Activated T-helper 1 cell treated with Interleukin-2 at 50 U/mL for 16 hours (primary cell): ENCODE measurements at places on chromosomes 2 and 18.

DNA sequence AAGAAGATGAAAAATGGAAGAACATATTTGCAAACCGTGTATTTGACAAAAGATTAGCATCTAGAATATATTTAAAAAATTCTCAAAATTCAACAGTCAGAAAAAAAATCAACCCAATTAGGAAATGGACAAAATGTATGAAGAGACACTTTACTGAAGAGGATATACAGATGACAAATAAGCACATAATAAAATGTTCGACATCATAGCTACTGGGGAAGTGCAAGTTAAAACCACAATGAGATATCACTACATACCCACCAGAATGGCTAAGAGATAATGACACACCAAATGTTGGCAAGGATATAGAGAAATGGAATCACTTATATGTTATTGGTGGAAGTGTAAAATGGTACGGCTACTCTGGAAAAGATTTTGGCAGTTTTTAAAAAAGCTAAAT lies 11.7 kb upstream of the NUP35 start:
- DNase-seq: no peak

- DNase-seq: no peak
These were observed 61.2 kb upstream of the SLC39A10 start for GRCh38 chr2:195595825-195596224.

GRCh38 chr2:134226601-134227000 lies 27.3 kb upstream of the MGAT5 start:
- DNase-seq: no peak

GRCh38 chr18:3623769-3624545 lies 174.0 kb downstream of the TGIF1 start:
- no peak for DNase-seq

DNA sequence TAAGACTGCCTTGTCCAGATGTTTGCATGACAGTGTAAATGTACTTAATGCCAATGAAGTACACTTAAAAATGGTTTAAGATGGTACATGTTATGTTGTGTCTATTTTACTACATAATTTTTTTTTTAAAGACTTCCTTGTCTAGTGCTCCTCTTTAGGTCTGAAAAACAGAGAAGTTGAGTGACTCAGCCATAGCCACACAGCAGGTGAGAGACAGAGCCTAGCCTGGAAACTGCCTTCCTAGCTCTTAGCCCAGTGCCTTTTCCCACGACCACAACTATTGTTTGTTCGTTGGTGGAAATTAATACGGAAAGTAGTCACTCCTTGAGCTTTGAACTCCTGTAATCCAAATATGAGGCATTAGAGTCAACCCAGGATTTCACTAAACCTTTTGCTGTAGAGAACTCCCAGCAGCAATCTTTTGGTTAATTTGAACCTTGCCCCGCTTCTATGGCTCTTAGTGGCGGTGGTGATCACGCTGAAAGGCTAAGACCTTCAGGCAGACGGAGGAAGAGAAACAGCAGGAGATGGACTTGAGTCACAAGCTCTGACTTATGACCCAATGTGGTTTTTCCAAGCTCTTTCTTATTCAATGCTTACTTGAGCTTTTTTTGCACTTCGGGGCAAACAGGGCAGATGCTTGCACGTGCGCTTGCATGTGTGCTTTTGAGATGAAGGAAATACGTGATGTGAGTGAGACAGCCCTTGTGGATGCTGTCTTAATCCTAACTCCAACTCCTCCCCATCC lies 21.2 kb downstream of the TRIB2 start:
- no peak for DNase-seq

GRCh38 chr2:130385709-130386108 lies 29.9 kb downstream of the PTPN18 start:
- DNase-seq: no peak

- no peak for DNase-seq
These were observed 179.3 kb downstream of the GLI2 start for GRCh38 chr2:120914839-120915521.

- no peak for DNase-seq
These were observed 2.4 kb downstream of the CHRNA1 start for GRCh38 chr2:174761837-174762236.

GRCh38 chr2:143935482-143935752 lies 584.5 kb downstream of the ZEB2 start:
- no peak for DNase-seq

DNA sequence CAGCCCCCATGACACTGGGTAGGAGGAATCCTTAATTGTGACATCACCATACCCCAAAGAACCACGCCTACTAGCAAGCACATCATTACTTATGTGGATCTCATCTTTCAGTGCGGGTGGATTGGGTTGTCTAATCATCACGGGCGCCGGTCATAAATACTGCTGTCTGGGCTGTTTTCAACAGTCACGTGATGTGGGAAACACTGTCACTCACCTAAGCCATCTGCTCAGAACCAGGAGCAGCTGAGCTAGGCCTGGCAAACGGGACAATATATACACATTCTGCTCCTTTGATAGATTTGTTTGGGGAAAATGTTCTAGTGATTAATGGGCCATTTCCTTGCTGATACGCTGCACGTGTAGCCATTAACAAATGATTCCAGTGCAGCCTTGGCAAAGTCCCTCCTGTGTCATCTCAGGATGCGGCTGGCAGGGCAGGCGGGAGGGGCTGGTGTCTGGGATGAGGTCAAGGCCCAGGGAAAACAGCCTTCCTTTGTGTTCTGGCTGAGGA lies 145.9 kb upstream of the COPS8 start:
- no peak for DNase-seq

DNA sequence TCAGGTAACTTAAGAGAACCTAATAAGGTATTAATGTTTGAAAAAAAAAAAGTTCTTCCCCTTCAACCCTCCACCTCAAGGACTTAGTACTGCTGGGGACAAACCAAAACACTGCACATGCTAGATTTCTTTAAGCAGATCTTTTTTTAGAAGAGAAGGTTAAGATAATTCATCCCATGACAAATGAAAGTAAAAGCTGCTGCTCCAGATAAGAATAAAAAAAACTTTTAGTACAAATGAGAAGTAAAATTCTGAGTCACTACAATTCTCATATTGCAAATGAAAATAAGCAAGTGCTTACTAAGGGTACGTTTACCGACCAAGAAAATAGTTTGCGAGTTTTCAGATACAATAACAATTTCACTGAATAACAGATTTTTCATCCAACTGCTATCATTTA lies 8.9 kb downstream of the STAM2 start:
- no peak for DNase-seq

DNA sequence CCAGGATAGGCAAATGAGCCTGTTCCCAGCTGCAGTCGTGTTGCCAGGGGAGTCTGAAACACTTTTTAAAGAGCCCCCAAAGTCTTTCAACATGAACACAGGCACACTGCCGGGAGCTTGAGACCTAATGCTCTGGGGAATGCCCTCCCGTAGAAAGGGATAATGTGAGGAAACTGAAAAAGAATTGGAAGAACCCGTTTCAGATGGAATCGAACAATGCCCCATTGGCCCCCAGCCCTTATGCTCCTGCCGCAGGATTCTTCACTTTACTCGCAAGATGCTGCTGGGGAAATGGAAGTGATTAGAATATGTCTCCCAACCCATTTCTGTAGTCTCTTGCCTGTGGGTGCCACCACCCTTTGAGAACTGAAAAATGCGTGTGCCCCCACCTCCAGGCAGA lies 136.3 kb upstream of the GATA6 start:
- no peak for DNase-seq

DNA sequence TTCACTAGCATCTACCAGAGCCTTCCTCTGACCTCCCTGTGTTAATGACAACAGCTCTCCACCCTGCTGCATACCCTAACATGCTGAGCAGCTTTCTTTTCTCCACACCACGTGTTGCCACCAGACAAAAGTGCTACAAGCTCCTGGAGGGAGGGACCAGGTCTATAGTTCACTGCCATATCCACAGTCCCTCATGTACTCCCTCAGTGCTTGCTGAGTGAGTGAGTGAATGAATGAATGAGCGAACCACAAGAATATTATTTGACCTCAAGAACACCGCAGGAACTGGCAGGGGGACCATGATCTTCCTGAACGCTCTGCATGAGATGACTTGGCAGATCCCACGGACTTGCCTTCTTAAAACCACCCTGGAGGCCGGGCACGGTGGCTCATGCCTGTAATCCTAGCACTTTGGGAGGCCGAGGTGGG lies 47.4 kb upstream of the CAB39 start:
- DNase-seq: no peak

GRCh38 chr18:62898359-62898758 lies 183.0 kb downstream of the PHLPP1 start:
- DNase-seq: no peak

DNA sequence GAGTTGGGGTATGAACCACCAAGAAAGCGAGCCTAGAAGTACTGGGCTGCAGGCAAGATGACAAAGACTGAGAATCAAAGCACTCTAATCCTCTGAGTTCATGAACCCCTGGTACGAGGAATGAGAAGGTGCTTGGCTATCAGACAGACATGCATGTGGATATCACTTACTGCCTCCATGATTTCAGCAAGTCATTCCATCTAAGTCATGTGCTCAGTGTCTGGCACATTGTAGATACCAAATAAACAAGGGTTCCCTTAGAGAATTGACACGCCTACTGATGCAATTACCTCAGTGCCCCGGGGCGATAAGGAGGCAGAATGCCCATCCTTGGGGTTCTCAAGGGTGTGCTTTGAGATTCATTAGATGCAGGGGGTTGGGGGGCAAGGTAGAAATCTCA lies 125.6 kb upstream of the PKDCC start:
- DNase-seq: no peak

DNA sequence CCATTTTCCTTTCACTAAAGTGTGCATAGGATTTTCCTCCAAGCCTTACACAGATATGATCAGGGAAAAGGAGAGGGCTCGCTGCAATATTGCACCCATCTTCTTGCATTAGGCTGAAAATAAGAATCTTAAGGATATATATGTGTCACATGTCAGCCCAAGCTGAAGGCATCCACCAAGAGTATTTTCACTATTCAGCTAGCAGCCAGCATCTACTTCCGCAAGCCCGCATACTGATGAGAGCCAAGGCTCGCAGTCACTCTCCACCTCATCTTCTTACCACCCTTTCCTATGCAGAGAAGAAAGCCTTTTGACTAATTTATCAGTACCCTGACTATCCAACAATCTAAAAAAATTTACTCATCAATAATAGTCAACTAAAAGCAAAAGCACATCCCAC lies 6.1 kb downstream of the TMEM163 start:
- no peak for DNase-seq

DNA sequence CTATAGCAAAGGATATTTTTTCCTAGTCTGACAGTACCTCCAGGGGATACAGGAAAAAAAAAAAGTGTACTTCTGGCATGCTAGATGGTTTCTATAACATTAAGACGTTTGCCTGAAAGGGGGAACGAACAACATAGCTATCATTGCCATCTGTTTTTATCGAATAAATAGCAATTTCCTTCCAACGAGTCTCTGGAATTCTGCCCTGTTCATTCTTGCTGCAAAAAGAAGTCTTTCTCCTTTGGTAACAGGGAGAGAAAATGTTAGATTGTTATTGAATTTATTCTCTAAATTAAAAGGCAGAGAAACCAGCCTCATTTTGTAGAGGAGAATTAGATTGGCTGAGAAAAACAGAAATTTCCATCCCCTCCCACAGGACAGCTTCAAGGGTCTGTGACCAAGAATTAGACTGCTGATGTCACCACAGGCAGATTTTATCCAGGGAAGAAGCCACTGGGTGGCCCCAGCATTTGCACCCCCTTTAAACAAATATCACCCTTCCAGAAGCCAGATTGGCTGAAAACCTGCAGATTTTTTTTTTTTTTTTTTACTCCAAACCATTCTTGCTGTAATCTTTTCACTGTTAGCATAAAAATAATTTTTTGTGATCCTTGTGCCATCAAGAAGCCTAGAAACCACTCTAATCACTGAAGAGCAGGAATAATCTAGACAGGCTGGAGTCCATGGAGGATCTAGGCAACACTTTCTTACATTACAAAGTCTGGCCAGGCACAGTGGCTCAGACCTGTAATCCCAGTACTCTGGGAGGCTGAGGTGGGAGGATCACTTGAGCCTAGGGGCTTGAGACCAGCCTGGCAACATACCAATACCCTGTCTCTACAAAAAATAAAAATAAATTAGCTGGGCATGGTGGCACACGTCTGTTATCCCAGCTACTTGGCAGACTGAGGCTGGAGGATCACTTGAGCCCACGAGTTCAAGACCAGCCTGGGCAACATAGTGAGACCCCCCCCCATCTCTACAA lies 12.0 kb downstream of the WDFY1 start:
- DNase-seq: no peak

DNA sequence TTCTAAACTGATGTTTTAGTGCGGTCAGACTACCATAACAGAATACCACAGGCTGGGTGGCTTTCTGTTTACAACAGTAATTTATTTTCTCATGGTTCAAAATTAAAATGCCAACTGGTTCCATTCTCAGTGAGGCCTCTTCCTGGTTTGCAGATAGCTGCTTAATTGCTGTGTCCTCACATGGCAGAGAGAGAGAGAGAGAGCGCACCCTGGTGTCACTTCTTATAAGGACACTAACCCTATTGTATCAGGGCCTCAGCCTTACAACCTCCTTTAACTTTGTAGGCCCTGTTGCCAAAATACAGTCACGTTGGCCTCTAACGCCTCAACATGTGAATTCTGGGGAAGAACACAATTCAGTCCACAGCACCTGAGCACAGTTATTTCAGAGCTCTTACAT lies 37.5 kb upstream of the ZNF385B start:
- DNase-seq: no peak

GRCh38 chr18:75218065-75218923 lies 7.7 kb downstream of the TSHZ1 start:
- no peak for DNase-seq

DNA sequence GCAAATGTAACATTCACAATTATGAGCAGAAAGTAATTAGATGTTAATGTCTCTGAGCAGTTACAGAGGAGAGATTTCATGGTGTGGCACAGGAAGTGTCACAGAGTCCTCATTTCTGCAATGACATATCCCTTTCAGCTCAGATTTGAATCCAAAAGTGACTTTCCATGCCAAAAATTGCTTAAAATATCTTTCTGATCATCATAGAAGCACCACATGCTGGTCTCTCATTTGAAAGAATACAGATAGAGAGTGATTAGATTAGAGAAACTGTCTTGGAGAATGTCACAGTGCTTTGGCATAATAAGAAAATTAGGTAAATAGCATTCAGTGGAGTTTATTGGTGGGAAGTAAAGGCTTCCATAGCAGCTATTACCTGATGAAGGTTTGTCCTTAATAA lies 383.4 kb upstream of the CDH2 start:
- DNase-seq: no peak
